ENCODE measurements at places on chromosomes 11 and 22.
A peak's percentile ranks its signal among the peaks of the same experiment; 100 is the strongest.

GRCh38 chr11:99630629-99631028 is 609.9 kb downstream of the CNTN5 start:
- DNase-seq, result no peak

GRCh38 chr11:65541093-65541982 is 16.5 kb downstream of the SCYL1 start:
- DNase-seq, result no peak

GRCh38 chr11:62130283-62131169 is 6.7 kb downstream of the INCENP start:
- no peak for DNase-seq

DNA sequence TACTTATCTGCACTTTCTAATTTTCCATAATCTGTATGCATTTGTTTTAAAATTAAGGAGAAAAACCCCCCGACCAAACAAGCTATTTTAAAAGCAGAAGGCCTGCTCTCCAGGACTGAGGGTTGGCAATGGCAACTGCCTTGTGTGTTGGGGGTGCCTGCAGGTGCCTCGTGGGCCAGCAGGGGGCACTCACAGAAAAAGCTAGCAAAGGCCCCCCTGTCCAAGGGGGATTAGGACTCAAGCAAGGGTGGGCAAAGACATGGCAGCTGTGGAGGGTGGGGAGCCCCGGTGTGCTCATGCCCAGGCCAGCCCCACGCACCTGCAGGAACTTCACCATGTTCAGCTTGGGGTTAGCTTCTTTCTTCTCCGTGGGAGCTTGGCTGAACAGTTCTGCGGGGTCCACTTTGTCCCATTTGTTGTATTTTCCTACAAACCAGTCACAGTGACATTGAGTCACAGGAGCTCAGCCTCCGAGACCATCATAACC is 10.3 kb downstream of the TOP3B start:
- peak; percentile 8 for DNase-seq

DNA sequence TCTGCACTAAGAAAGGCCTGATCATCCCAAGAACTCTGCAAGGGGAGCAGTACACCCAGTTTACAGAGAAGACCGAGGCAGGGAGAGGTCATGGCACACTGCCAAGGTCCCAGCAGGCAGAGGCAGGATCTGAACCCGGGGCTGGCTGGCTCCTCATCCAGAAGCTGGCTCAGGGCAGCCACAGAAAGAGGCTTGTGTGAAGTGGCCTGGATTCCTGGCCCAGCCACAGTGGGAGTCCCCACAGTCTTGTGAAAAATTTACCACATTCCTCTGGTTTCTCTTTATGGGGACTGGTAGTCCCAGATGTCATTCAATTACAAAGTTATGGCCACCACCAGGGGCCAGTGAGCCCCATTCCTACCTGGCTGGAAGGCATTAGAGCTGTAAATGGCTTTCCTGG is 440.5 kb downstream of the MIAT start:
- DNase-seq, result no peak

GRCh38 chr11:33582636-33583325 is 117.8 kb downstream of the C11orf91 start:
- DNase-seq, result no peak

DNA sequence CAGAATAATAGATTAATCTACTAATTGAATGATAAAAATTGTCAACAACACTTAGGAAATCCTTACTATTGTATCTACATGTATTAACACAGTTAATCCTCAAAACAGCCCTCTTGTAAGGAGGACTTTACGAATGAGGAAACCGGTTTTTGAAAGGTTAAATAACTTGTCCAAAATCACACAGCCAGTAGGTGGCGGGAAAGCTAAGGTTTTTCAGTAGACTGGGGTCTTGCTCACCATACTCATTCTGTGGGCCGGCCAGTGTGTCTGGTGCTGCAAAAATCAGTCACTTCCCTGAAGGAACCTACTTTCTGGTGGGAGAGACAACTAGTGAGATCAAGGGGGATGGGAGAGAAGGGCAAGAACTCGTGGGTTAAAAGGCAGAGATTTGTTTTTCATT is 3.8 kb downstream of the DCPS start:
- DNase-seq, result no peak

- DNase-seq, result no peak
These were observed 3.1 kb upstream of the POLD4 start for GRCh38 chr11:67356387-67356863.

DNA sequence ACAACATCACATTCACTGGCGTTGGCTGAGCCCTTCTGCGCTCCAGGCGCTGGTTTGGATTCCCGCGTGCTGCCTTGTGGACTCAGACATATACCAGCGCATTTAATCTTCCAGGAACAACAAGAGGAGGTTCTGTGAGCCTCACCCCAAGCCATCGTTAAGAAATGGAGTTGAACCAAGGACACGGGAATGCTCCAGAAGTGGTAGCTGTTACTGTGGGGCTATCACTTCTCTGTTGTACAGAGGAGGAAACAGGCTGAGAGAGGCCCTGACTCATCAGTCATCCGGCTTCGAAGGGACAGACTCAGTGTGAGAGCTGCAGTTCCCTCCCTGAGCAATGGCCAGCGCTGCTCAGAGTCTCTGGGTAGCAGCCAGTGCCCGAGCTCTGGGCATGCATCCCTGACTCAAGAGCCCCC is 291.3 kb downstream of the TBC1D22A start:
- no peak for DNase-seq

- DNase-seq, result no peak
These were observed 28.4 kb downstream of the RELT start for GRCh38 chr11:73404506-73405145.

All from stimulated activated CD4-positive, alpha-beta T cell treated with anti-CD3 and anti-CD28 coated beads, Interleukin-1b, Interleukin-23, amount 100 ng/mL, for 1 hour (primary cell).